ENCODE measurements at places on chromosomes 13 and 19. TPM values are rescaled to one million over a fixed set of nuclear protein-coding genes. Genes with fewer than 3 reads are reported as not detected.

- no peak for DNase-seq
Observed at GRCh38 chr19:50432221-50433028, at the start of gene MYBPC2. MYBPC2 (plus strand) TSS chr19:50432892; CDS start chr19:50432954, 62 bp downstream.

KCNN1 gene
- 0.09 TPM for total RNA-seq

DNA sequence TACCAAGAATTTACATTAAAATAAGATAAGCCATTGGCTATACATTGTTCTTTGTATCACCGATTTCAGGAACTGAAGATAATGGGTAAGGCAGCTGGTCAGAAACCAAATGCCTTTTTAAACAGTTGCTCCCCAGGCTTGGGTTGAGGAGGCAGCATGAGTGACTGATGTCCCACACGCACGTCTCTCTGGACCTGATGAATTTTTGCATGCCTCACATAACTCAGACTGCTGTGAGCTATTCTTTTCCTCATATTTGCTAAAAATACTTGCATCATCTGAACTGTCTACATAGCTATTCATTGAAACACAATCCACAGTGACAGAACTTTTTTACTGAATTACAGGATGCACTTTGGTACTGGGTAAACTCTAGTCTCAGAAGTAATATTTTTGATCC is 123.6 kb upstream of the MAB21L1 start:
- no peak for DNase-seq

PRX gene
- 9.2 TPM for total RNA-seq

GRCh38 chr19:55590617-55591016 is 8.7 kb downstream of the FIZ1 start:
- DNase-seq, result peak; percentile 59

- no peak for DNase-seq
Observed at GRCh38 chr19:28934631-28935030, 278.3 kb downstream of the UQCRFS1 start.

PRR19 gene
- total RNA-seq, result 0.85 TPM
